ENCODE measurements at places on chromosomes 12 and 14. TPM values are rescaled to one million over a fixed set of nuclear protein-coding genes. Genes with fewer than 3 reads are reported as not detected.
A peak's percentile ranks its signal among the peaks of the same experiment; 100 is the strongest.

- DNase-seq = no peak
Measured at GRCh38 chr12:54700301-54700700, 52.1 kb upstream of the DCD start.

- no peak for DNase-seq
Measured at GRCh38 chr12:132023658-132024057, 73.9 kb downstream of the EP400 start.

DNA sequence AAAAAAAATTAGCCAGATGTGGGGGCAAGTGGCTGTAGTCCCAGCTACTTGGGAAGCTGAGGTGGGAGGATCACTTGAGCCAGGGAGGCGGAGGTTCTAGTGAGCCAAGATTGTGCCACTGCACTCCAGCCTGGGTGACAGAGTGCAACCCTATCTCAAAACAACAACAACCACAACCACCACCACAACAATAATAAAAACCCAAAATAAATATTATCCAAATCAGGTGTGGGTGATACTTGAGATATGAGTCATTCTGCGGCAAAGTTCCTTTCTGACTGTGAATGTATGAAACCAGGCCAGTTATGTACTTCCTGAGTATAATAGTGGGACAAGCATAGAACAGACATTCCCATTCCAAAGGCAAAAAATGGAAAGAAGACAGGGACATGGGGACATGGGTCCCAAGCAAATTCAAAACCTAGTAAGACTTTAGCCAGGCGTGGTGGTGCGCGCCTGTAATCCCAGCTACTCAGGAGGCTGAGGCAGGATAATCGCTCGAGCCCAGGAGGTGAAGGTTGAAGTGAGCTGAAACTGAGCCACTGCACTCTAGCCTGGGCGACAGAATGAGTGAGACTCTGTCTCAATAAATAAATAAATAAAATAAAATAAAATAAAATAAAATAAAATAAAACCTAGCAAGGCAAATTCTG lies 9.7 kb upstream of the ERC1 start:
- DNase-seq = no peak

DNA sequence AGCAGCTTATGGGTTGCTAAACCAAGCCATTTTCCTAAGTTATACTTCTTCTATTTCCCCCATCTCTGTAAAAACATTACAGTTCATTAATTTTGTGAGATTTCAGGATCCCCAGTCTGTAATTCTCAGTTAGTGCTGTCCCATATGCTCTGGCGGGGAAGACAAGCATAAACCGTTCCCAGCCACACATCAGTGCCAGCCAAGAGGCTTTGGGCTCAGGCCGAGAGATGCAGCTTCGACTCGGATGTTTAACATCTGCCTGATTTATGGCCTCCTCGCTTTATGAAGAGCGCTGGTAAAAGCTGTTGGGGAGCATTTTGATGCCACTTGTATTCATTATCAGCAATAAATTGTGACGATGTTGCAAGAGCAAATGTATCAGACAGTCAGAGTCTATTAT lies 349.1 kb upstream of the CCDC196 start:
- no peak for DNase-seq

DNA sequence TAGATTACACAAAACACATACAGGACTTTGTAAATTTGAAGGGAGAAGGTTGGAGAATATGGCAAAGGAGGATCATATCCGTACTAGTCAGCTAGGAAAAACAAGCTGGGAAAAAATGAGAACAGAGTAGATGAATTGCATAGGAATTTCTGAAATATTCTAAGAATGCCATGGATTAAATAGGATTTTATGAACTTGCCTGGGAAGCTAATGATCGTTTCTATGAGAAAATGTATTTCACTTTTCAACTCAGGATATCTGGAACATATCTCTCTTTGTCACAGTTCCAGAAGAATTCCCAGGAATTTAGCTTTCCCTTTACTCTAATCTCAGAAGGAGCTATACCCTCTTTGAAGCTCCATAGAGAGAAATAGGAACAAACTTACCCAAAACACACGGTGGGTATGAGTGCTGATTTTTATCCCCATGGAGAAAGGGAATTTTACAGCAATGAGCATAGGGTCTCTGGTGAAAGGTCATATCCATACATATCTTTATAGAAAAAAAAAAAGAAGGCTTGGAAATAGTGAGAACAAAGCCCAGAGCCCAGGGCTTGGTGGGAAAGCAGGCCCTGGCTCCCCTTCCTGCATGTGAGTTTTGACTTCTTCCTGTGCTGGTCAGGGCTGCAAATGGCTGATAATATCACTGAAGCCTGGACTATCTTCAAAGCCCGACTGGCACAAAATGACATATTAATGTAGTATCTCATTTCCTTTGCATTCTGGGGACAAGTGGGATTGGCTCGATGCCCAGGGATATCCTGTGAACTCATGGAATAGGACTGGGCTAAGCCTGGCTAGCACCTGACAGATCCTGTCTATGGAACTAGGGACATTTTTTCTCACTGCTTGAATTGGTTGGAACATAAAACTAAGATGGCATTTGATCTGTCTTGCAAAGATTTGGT lies 136.3 kb downstream of the AEBP2 start:
- peak; percentile 80 for DNase-seq

- DNase-seq = no peak
Measured at GRCh38 chr12:19095331-19095730, 34.2 kb upstream of the PLEKHA5 start.

Gene ARMH4
- 3.0 TPM for total RNA-seq

Gene CLEC12A
- total RNA-seq = not detected

Measured in fibroblast of villous mesenchyme (primary cell).